Nephron progenitor cell (in vitro differentiated cells): ENCODE measurements at places on chromosomes 4 and X.

DNA sequence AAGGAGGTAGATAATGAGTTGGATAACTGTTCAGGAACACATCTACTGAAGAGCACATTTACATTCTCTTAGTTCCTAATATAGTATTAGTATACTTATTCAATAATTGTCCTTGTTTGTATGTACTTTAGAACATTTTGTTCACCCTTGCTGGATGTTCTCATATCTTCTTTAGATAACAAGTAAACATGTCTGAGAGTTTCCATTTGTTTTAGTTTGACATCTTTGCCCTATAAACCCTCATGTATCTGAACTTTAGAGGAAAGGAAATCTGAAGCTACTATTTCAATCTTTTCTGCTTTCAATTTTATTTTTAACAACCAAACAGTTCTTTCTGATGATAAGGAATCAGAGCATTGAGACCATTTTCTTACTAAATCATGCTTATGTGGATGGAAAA is 518.6 kb downstream of the RPA4 start:
- DNase-seq = no peak

DNA sequence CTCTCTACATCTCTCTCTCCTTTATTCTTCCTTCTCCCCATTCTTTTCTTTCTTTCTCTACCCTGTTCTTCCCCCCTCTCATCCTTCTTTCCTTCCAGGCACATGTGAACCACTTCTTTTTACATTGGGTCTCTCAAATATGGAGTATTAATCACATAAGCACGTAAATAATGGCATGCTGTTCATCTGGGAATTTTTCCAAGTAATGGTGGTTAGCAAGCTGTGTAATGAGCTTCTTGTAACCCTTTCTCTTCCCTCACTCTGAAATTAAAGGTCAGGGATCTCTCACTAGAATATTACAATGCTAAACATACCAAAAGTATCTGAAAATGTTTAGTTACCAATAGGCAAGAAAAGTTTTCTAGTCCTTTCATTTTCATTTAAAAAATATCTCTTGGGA is 239.9 kb upstream of the TEX13A start:
- DNase-seq = no peak

DNA sequence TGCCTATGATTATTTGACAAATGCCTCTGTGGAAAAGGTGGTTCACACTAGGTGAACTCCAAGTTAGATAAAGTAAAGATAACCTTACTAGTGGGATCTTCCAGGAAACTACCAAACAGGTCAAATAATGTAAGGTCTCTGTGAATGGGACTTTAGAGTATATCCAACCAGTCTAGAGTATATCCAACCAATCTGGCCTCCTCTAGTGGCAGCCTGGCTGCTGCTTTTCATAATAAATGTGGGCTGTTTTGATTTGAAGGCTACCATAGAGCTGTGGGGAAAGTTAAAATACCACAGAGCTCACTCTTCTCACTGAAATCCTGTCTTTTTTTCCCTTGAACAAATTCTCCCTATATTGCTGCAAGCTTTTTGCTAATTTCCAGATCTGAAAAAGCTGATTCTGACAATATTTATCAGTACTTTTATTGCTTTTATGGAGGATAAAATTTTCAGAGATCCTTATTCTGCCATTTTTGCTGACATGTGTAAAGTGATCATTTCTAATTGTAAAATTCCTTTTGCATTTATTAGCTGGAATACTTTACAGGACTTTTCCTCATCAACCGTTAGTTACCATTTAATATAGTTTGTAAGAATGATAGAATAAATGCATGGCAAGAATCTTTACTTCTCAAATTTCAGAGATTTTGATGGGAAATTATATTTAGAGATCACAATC is 111.3 kb downstream of the TET2 start:
- DNase-seq = no peak

DNA sequence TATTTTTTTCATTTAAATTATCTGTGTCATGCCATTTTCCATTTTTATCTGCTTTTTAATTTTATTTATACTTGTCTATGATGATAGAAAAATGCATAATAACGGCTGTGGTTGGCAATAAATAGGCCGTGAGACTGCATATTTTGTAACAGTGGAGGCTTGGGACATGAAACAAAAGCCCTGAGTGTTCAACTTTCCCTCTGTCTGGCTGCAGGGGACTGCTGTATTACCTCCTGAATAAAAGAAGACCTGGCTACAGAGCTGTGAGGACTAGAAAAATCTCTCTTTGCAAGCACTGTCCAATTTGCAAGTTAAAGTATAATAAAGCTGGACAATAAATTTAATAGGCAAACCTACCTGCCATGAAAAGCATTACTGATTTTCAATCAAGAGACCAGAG is 82.1 kb downstream of the MAGEB10 start:
- DNase-seq = no peak

- no peak for DNase-seq
Measured at GRCh38 chr4:35347276-35347675, 897.0 kb downstream of the ARAP2 start.

- no peak for DNase-seq
Measured at GRCh38 chrX:105114554-105115130, 105.9 kb downstream of the TEX13A start.
